ENCODE measurements at places on chromosomes 2 and 18.

DNA sequence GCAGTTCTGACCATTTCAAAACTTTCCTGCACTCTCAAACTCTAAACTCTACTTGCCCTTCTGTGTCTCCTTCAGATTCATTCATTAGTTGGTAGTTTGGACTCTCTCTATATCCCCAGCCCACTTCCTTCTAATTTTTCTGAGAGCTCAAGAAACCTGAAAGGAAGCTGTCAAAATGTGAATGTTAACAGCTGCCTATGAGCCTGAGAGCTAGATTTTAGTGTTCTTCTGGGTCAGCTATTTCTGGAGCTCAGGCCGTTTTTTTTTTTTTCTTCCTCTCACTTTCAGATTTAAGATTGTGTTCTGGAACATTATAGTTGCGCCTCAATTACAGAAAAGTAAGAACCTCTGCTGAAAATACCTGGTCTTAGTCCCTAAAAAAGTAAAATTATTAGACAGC is 73.1 kb downstream of the RTN4 start:
- DNase-seq, result no peak

GRCh38 chr2:234060236-234060635 is 9.7 kb downstream of the SPP2 start:
- DNase-seq, result no peak

- DNase-seq, result no peak
These were observed 72.1 kb upstream of the GRB14 start for GRCh38 chr2:164693390-164693789.

GRCh38 chr2:167342769-167343168 is 454.5 kb downstream of the XIRP2 start:
- DNase-seq, result no peak

DNA sequence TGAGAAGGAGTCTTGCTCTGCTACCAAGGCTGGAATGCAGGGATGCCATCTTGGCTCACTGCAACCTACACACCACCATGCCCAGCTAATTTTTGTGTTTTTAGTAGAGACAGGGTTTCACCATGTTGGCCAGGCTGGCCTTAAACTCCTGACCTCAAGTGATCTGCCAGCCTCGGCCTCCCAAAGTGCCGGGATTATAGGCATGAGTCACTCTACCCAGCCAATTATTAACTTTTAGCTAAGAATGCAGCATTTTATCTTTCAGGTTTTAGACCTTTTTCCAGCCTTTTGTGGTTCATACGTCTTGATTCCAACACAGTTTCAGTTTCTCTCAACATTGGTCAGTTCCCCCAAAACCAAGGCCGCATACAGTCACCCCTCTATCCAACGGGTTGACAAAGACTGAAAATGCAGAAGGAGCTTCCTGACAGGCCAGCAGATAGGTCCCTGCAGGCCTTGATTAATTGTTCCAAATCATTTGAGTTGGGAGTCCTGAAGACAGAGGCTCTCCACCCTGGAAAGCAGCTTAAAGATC is 262.2 kb upstream of the KLHL29 start:
- no peak for DNase-seq

GRCh38 chr18:31684279-31685096 is at the start of gene B4GALT6:
B4GALT6 (minus strand) TSS chr18:31684581; CDS start chr18:31684426, 155 bp downstream.
- no peak for DNase-seq

GRCh38 chr18:50711386-50711785 is 108.4 kb downstream of the MRO start:
- no peak for DNase-seq

DNA sequence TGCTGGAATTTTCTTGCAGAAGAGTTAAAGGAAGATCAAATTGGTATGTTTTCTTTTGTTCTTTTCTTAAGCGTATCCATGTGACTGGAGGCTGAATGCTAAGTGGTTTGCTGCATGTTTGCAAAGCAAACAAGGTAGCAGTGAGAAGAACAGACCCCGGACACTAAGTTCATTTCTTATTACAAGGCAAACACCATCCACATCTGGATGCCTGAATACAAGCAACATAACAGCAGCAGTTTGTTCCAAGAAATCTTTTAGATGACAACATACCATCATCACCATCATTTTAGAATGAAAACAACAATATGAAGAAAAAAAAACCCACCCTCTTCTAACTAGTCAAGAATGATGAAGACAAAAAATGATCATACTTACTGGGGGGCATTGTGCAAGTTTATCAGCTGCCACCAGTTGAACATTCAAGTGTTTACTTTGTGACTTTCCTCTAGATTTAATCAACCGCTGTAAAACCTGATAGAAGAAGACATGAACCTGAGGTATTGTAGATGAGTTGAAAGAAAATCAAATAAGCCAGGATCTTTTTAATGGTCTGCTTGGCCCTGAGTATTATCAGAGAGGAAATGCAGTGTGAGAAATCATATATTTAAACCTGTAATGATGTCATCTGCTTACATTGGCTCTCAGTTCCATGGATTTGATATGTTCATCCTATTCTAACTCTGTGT is 25.0 kb upstream of the ARL5A start:
- DNase-seq, result no peak

DNA sequence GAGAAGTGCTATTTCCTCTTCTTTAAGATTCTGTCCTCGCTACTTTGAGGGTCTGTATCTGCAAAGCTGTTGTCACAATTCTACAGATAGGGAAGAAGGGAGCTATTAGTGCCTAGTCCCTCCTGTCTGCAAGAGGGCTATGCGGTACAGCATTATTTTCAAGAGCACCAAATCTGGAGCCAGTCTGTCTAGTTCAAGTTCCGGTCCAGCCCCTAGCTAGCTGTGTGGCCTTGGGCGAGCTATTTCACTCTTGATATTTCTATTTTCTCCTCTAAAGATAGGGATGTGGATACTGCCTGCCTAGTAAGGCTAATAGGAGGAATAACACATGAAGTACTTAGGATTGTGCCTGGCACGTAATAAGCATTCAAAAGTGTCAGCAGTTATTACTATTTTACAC is 272.4 kb downstream of the KCNE4 start:
- DNase-seq, result no peak

DNA sequence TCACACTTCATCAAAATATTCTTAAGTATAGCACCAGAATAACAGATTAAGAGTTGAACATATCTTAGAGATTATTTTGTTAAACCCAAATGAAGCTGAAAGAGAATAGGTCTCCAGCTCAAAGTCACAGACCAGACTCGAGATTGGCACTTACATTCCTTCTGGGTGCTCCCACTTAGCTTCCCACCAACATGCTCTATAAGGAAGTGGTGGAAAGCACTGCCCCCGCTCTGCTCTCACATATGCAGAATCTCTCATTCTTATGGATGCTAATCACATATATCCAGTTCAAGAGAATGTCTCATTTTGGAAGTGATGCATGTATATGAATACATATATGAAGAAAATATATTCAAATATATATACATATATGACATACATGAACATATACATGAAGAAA is 71.5 kb upstream of the CD226 start:
- no peak for DNase-seq

DNA sequence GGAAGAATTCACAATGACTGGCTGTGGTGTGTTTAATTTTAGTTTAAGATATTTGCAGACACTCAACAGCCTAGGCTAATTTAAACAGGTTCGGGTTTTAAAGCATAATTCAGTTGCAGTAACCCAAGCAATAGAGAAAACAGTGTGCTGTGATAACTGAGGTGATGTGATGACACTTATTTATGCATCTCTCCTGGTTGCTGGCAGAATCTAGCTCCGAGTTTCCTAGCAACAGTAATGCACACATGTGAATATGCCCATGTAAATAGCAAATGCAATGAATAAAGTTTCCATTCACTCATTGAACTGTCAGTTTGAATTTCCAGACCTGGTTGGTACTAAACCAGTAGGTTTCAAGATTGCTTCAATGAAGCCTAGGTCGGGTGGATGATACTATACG is 426.5 kb downstream of the TMX3 start:
- DNase-seq, result no peak

- no peak for DNase-seq
These were observed 107.2 kb downstream of the CD226 start for GRCh38 chr18:69840445-69840844.

GRCh38 chr18:46051731-46052461 is 20.2 kb downstream of the PSTPIP2 start:
- DNase-seq, result no peak

DNA sequence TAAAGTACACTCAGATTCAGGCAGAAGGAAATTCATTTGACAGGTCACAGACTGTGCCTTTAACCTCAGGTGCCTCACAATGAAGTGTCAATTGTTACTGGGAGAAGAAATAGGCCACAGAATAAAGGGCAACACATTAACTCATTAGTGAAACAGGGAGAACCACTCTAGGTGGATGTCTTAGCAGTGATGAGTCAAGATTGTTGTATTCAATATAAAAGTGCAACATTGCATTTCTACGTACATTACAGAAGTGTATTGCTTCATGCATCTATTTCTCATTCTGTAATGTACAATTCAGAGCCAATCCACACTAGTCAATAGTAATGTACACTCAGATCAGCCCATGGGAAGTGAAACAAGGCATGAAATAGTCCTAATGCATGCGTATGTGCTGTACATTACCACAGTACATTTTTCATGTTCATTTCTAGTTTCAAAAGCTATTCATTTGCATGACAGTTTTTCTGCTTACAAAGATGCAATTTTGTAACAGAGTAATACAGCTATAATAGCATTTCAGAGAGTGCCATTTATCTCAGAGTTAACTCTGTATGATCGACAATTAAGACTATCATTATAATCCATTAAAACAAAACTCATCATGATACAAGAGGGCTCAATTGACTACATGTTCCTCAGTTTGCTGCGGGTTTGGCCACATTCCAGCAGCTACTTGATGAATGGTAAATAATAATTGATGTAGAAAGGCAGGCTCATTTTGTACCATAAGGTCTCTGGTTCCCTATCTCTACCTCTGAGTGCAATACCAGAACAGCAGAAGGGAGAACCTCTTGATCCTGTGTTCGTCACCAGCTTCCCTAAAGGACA is 12.2 kb upstream of the ARL5A start:
- no peak for DNase-seq

DNA sequence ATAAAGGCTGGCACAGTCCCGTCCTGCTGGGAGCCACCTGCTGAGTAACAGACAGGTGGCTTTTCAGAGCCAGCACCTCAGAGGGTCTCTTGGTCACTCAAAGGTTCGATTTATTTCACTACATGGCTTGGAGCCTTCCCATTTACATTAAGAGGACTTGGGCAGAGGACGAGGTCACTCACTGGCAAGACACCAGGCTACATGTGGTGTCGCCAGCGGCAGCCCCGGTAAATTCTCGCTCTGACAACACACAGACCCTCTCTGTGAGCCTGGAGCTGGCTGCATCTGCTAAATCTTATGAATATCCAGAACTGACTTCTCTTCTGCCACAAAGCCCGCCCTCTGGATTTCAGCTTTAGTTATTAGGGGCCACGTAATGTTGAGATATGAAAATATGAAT is 254.7 kb downstream of the VAPA start:
- DNase-seq, result no peak

GRCh38 chr2:217418544-217418943 is 558.7 kb upstream of the TNP1 start:
- DNase-seq, result no peak

- DNase-seq, result no peak
These were observed 11.2 kb downstream of the CTDP1 start for GRCh38 chr18:79690586-79691482.

- no peak for DNase-seq
These were observed 155.5 kb downstream of the TCF4 start for GRCh38 chr18:55432307-55433040.

DNA sequence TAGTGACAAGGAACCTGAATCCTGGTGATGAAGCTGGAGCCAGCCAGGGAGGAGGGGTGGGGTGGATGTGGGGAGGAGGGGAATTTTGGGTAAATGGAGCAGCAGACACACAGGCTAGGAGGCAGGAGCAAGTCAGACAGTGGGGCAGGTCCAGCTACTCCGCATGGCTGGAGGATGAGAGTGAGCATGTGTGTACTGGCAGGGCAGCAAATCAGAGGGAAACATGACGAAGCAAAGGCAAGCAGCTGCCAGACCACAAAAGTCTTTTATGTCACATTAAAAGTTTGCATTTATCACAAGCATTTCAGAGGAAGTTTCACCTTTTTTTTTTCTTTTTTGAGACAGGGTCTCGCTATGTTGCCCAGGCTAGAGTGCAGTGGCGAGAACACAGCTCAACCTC is 11.9 kb upstream of the KIDINS220 start:
- DNase-seq, result no peak

GRCh38 chr2:75320898-75321598 is 121.7 kb upstream of the TACR1 start:
- DNase-seq, result no peak

GRCh38 chr2:45833301-45833967 is 182.0 kb downstream of the PRKCE start:
- DNase-seq, result no peak

DNA sequence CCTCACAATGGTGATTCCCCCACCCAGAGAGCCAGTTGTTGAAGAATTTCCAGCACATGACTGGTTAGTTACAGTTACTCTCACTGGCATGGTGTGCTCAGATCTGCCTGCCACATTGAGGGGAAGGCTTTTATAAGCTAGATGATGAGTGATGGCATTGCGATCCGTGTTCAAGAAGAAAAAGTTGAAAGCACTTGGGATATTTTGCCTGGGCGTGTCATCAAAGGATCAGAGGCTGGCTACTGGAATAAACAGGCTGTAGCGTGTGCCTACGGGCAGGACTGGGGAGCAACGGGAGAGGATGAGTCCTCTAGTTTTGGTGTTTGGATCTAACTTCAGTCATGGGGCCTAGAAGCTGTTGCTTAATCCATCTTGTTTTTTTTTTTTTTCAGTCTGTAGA is 175.0 kb downstream of the SETBP1 start:
- DNase-seq, result no peak

DNA sequence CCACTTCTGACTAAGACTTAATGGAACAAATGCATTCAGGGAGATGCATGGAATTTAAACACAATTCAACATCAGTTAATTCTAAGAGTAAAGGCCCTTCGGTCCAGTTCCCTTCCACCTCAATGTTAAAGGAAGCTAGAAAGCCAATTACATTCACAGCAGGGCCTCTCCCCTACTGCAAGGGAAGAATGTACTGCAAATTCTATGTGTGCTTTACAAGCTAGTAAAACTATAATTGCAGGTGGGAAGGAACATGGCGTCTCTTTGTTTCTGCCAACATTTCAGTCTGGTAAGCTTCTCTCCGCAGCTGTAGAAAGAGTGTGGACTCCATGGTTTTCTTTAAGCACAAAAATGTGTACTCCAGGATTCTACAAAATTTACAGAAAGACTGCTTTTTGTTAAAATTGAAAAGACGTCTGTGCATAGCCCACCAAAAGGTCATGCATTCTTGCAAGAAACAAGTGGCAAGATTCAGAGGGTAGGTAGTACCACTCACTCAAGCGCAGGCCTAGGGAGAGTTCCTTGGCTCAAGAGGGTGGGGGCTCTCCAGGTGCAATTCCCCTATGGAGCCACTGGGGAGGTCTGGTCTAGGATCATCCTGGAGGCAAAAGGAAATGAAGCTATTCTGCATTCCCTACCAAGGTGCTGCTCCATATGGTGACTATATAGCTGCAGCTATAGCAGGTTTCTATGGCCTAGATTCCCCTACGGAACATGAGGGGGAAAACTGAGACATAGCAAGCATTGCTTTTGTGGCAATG is 127.0 kb upstream of the FZD5 start:
- no peak for DNase-seq

GRCh38 chr2:230234122-230234722 is 8.7 kb downstream of the SP140 start:
- no peak for DNase-seq
